ENCODE measurements at places on chromosomes 13 and 19.

DNA sequence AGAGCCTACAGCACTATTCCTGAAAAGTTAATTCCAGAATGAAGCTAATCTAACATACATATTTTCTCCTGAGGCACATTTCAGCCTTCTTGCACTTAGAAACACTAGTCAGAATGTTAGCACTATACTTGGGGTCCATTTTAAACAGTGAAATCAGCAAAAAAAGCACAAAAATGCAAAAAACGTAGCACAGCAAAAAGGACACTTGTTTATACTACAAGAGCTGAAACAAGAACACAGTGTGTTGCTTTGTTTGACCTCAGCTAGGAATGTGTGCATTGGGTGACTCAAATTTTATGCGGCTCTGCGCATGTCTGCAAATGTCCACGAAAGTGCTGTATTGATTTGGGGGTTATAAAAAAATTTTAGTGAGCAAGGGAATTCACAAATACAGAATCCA lies 226.2 kb downstream of the KCNRG start:
- DNase-seq = no peak

DNA sequence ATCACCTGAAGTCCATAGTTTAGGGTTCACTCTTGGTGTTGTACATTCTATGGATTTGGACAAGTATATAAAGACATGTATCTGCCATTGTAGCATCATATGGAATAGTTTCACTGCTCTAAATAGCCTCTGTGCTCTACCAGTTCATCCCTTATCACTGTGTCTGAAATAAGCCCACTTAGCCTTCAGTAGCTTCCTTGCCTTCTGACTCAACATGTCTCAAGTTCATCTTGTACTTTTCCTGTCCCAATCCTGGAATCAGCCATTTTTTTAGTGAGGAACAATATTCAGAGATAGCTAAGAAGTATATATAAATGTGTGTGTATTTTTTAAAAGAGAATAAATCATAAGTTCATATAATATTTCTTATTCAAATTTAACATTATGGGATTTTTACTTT lies 79.2 kb downstream of the DHRS12 start:
- no peak for DNase-seq

GRCh38 chr19:13574933-13575332 lies 68.7 kb upstream of the CACNA1A start:
- no peak for DNase-seq

GRCh38 chr19:56404705-56405056 lies 549 bp downstream of the ZNF583 start:
- DNase-seq = no peak

DNA sequence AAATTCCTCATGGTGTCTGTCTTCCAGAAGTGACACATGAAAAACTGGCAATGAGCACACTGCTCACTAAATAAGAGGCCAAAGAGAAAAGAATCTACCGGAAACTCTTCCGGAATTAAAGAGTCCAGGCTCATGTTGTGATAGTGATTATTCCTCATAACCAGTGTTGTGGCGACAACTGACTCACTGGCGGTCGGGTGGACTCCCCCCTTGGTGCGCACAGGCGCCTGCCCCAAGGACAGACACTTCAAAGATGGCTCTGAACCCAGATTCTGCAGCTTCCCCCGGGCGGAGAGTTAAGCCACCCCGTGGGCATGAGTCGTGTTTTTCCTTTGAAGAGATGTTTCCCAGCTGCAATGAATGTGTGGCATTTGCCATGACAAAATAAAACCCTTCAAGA lies 10.3 kb downstream of the IL17D start:
- no peak for DNase-seq

DNA sequence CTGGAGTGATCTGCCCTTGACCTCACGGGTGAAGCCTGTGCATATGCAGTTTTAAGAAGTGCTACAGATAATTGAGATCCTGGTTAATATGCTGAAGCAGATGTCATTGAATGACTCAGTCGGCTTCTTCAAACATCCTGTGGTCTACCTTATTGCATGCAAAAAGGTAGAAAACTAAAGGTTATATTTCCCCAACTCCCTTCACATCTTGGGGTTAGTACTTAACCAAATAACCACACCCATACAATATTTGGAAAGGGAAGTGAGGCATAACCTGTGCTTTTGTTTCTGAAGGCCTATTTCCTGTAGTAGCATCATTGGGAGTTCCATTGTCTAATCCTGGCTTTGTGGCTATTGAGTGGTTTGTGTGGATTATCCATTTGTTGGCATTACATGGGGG lies 58.3 kb downstream of the RAP2A start:
- DNase-seq = no peak

- DNase-seq = no peak
Measured at GRCh38 chr13:95608640-95609323, 35.7 kb downstream of the DZIP1 start.

- no peak for DNase-seq
Measured at GRCh38 chr13:48731001-48731658, 77.4 kb downstream of the CYSLTR2 start.

DNA sequence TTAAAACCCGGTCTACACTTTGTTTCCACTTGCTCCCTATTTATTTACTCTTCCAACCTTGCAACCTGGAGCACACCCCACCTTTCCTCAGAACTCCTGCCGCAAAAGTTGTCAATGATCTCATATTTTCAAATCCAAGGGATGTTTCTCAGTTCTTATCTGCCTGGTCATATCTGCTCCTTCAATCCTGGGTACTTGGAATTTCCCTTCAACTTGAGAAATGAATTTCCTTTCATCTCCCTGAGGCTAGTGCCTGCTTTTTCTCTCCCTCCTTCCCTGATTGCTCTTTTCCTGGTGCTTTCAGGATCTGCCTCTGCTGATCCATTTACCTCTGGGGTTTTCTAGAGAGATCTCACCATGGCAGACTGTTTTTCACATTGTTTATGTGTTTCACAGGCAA lies 154.8 kb upstream of the IRS2 start:
- no peak for DNase-seq

DNA sequence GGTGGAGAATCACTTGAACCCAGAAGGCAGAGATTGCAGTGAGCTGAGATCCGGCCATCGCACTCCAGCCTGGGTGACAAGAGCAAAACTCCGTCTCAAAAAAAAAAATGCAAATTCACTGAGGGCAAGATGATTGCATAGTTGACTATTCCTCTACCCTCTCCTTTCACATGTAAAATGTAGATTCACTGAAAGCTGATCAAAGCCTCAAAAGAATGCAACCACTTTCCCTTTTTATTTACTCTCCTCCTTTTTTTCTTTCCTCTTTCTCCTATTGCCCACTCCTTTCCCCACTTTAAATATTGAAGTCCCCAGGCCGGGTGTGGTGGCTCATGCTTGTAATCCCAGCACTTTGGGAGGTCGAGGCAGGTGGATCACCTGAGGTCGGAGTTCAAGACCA lies 6.3 kb downstream of the TEX101 start:
- DNase-seq = no peak

Data from Right ventricle myocardium superior (tissue), 1 donor.